ENCODE measurements at places on chromosomes 2 and 18. TPM values are rescaled to one million over a fixed set of nuclear protein-coding genes. Genes with fewer than 3 reads are reported as not detected.

The SLC4A5 gene
- total RNA-seq = 8.2 TPM

DNA sequence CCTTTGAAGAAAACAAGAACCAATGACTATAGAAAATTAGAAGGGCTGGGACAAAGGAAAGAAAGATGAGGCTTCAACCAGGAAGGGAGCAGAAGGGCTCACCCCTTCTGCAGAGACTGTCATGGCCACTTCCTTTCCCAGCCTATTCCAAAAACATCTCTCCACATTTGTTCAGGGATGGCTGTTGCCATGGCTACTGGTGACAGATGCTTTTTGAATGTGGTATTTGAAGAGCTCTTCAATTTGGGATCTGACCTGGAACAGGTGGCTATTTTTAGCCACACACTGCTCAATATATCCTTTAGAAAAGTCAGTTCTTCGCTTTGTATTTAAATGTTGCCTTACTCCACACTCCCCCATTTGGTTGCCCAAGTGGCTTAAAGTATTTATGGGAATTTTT is 64.1 kb upstream of the LCLAT1 start:
- no peak overlapping the region for H3K4me3 ChIP-seq
- H3K27me3 ChIP-seq = no peaks in the 10 kb centered on the region
- H3K36me3 ChIP-seq = no peaks in the 10 kb centered on the region
- H3K27ac ChIP-seq = no peak overlapping the region

DNA sequence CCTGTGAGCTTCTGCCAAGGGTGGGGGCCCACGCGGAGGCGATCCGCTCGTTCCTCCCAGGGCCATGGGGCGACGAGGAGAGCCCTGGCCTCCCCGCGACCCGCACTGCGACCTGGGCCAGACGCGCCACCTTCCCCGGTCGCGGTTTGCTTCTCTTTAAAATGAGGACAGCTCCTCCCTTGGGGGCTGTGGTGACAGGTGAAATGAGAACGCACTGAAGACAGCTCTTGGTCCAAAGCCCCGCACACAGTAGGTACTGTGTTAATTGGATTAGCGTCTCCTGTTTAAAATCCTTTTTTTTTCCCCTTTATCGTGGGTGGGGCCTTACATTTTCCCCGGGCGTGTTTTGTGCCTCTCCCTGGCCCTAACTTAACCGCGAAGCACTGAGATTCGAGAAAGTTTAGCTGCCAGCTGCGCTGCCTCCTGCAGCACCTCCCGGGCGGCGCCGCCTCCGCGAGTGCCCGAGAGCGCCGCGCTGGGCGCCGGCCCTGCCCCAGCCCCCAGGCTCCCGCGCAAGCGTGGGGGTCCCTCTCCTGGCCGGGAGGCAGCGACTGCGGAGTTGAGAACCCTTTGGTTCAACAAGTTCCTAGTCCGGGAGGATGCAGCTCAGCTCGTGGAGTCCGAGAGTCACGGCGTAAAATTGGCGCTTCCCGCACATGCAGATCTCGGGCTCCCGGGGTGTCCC is 1.1 kb downstream of the HPCAL1 start:
- peak overlapping the region; percentile 93 for H3K27ac ChIP-seq
- peak overlapping the region; percentile 82 for H3K4me3 ChIP-seq
- H3K4me1 ChIP-seq = peaks cover 77% of the 10 kb centered on the region
- H3K36me3 ChIP-seq = no peaks in the 10 kb centered on the region

The WNT10A gene
- total RNA-seq = 0.47 TPM

GRCh38 chr18:58241877-58242276 is 197.9 kb downstream of the NEDD4L start:
- no peaks in the 10 kb centered on the region for H3K27me3 ChIP-seq
- no peaks in the 10 kb centered on the region for H3K36me3 ChIP-seq
- peaks cover 4% of the 10 kb centered on the region for H3K4me1 ChIP-seq

DNA sequence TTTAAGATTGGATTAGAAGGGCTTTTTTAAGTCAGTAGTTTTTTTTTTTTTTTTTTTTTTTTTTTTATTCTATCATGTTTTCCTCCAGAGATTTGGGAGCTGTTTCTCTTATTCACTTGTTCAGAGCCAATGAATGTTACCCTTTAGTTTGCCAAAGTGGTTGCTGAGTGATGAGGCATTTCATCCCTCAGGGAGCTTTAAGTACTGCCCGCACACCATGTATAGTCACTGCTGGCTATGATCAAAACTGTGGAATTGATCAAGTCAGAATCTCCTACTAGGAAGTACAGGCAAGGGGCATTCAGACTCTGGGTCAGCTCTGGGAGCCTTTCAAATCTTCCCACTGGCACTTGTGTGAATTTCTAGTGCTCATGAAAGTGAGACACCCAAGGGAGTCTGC is 201.6 kb downstream of the IKZF2 start:
- no peaks in the 10 kb centered on the region for H3K4me1 ChIP-seq
- DNase-seq = no peak
- H3K36me3 ChIP-seq = no peaks in the 10 kb centered on the region

DNA sequence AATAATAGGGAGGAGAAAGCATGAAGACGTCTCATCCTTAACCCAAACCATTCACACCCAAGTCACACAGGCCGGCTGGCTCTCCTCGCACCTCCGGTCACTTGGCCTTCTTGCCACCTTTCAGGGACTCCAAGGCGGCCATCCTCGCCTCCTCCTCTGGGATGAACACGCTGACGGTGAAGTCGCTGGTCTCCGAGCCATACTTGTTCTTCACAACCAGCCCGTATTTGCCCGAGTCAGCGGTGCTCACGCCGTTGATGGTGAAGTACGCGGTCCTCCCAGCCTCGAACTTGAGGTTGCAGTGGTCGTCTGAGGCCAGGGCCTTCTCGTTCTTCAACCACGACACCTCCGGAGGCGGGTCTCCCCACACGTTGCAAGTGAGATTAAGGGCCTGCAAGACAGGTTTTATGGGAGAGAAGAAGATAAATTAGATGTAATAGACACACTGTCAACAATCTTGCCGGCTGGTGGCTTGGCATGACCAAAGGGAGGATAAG is 54.3 kb upstream of the LPIN2 start:
- no peaks in the 10 kb centered on the region for H3K27me3 ChIP-seq
- no peaks in the 10 kb centered on the region for H3K4me1 ChIP-seq
- DNase-seq = no peak
- H3K4me3 ChIP-seq = no peak overlapping the region

The FAM110C gene
- total RNA-seq = 2.8 TPM

DNA sequence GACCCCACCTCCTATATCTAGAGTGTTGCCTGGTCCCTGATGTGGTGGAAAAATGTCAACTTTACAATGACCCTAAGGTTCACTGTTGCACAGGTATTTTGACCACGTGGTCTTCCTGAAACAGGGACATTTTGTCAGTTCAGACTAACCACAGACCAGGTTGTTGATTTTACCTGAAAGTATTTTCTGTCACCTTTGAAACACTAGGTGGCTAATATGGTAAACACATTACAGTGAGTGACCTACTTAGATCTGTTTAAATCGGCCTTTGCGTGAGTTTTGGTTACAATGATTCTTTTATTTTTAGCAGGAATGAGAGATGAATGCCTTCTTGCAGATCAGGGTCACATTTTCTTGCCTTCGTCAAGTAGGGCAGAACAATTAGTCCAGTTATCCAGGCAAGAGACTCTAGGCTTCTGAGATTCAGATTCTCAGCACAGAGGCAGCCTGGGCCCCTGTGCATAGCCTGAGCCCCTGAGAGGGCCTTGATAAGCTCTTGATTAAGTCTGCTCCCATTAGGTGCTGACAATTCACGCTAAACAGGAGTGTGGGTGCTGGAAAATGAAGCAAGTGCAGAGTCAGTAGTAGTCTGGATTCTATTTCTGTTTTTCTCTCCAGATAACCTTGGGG is 226.2 kb downstream of the KCNS3 start:
- no peak overlapping the region for H3K27ac ChIP-seq
- no peak overlapping the region for H3K4me3 ChIP-seq
- H3K27me3 ChIP-seq = no peaks in the 10 kb centered on the region
- no peaks in the 10 kb centered on the region for H3K4me1 ChIP-seq

The MAB21L4 gene
- 20.6 TPM for total RNA-seq

The OBSL1 gene
- 43.4 TPM for total RNA-seq

- H3K27ac ChIP-seq = peak overlapping the region; percentile 57
- no peak overlapping the region for H3K4me3 ChIP-seq
- H3K27me3 ChIP-seq = no peaks in the 10 kb centered on the region
- H3K4me1 ChIP-seq = peaks cover 6% of the 10 kb centered on the region
- no peaks in the 10 kb centered on the region for H3K36me3 ChIP-seq
Observed at GRCh38 chr2:12170121-12170520, 423.7 kb downstream of the LPIN1 start.

The FOXI3 gene
- total RNA-seq = not detected

GRCh38 chr2:186276909-186277308 is 209.2 kb upstream of the ZC3H15 start:
- DNase-seq = no peak
- H3K27me3 ChIP-seq = no peaks in the 10 kb centered on the region
- no peaks in the 10 kb centered on the region for H3K4me1 ChIP-seq
- no peak overlapping the region for H3K27ac ChIP-seq
- no peaks in the 10 kb centered on the region for H3K36me3 ChIP-seq

DNA sequence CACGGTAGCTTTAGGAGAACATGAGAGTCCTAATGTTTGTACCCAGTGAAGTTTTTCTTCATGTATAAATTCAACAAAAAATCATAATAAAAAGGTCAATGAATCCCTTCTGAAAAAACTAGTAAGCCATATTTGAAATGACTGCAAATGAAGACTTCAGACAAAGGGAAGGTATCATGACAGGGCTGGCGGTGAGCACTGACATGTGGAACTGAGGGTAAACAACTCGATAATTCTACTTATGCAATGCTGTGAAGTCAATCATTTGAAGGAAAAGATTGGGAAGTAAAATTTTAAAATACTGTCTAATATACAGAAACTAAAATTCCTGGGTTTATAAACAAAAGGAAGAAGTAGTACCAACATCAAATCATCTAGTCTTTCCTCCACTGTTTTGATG is 190.2 kb upstream of the COPS8 start:
- H3K27me3 ChIP-seq = peaks cover 16% of the 10 kb centered on the region
- H3K4me1 ChIP-seq = no peaks in the 10 kb centered on the region
- no peaks in the 10 kb centered on the region for H3K36me3 ChIP-seq
- no peak overlapping the region for H3K27ac ChIP-seq
- no peak for DNase-seq

GRCh38 chr18:499776-500631 is 497 bp downstream of the COLEC12 start:
- H3K36me3 ChIP-seq = no peaks in the 10 kb centered on the region
- peaks cover 4% of the 10 kb centered on the region for H3K27me3 ChIP-seq
- peaks cover 21% of the 10 kb centered on the region for H3K4me1 ChIP-seq
- DNase-seq = no peak

GRCh38 chr2:41000374-41000773 is 548.5 kb upstream of the SLC8A1 start:
- DNase-seq = no peak
- H3K27me3 ChIP-seq = no peaks in the 10 kb centered on the region
- no peak overlapping the region for H3K27ac ChIP-seq
- H3K4me3 ChIP-seq = no peak overlapping the region
- no peaks in the 10 kb centered on the region for H3K4me1 ChIP-seq

DNA sequence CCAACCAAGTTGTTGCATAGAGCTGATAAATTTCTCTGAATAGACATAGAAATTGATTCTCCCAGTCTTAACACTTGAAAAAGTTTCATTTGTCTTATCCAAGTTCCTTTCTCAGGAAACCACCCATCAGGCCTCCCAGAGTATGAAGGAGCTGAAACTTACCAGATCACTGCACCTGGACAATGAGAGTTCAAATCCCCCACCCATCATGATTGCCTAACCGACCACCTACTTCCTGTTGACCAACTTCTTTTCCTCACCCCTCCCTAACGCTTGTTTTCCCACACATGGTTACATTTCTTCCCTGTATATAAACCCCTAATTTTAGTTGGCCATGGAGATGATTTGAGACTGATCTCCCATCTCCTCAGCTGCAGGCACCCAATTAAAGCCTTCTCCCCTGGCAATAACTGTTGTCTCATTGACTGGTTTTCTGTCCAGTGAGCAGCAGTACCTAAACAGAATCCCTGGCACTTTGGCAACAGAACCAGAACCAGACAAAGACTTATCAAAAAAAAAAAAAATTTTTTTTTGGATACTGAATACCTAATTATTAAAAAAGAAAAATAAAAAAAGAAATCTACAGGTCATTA is 103.0 kb downstream of the SPIRE1 start:
- H3K4me3 ChIP-seq = no peak overlapping the region
- H3K36me3 ChIP-seq = no peaks in the 10 kb centered on the region
- H3K4me1 ChIP-seq = peaks cover 5% of the 10 kb centered on the region
- no peak for DNase-seq
- no peaks in the 10 kb centered on the region for H3K27me3 ChIP-seq

- no peak for DNase-seq
- no peaks in the 10 kb centered on the region for H3K36me3 ChIP-seq
- peaks cover 16% of the 10 kb centered on the region for H3K4me1 ChIP-seq
- no peaks in the 10 kb centered on the region for H3K27me3 ChIP-seq
- no peak overlapping the region for H3K27ac ChIP-seq
- H3K4me3 ChIP-seq = no peak overlapping the region
Observed at GRCh38 chr2:127398239-127398590, 10.4 kb upstream of the MAP3K2 start.

- H3K27ac ChIP-seq = no peak overlapping the region
- DNase-seq = no peak
- no peaks in the 10 kb centered on the region for H3K36me3 ChIP-seq
- no peak overlapping the region for H3K4me3 ChIP-seq
Observed at GRCh38 chr2:26584656-26585055, 56.5 kb downstream of the CIB4 start.

DNA sequence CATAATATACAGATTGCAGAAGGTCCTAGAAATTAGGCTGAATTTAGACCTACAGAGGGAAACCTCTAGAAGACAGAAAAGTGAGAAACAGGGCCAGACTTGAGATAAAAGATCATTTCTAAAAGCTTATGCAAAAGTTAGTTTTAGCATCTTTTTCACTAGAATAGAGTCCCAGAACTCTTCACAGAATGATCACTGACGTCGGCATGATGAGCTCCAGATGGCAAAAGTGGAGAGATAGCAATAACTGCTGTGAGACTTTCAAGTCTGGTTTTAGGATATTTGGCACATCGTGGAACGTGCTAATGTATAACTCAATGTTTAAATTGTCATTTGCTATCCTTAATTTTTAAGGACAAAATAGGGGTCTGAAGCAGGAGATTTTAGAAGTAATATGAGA is 1050.7 kb upstream of the CELF4 start:
- DNase-seq = no peak
- no peak overlapping the region for H3K27ac ChIP-seq
- no peaks in the 10 kb centered on the region for H3K36me3 ChIP-seq
- no peaks in the 10 kb centered on the region for H3K27me3 ChIP-seq
- H3K4me1 ChIP-seq = no peaks in the 10 kb centered on the region

DNA sequence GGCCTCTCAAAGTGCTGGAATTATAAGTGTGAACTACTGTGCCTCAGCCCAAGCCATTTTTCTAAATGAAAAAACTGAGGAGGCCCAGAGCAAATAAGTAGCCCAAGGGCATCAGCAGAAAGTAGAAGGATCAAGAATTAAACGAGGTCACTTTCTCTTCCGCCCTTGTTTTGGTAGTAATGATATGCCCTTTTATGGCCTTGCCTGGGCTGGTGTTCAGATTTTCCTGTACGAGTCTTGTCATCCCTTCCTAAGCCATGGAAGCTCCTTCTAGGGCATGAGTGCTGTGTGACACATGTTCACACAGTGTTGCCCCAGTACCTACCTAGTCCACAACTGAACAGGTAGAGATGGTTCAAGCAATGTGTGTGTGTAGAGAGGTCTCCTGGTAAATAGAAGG is 6.6 kb downstream of the HPCAL1 start:
- H3K27me3 ChIP-seq = no peaks in the 10 kb centered on the region
- H3K27ac ChIP-seq = no peak overlapping the region
- H3K4me1 ChIP-seq = peaks cover 40% of the 10 kb centered on the region
- no peak for DNase-seq
- H3K4me3 ChIP-seq = no peak overlapping the region

The CD207 gene
- total RNA-seq = 0.13 TPM
